ENCODE measurements at places on chromosomes 1 and 21. TPM values are rescaled to one million over a fixed set of nuclear protein-coding genes. Genes with fewer than 3 reads are reported as not detected.

The CTSE gene
- total RNA-seq = not detected

The FTCD gene
- not detected for total RNA-seq

The F11R gene
- 10.9 TPM for total RNA-seq

The FCRL2 gene
- total RNA-seq = not detected

- no peak for DNase-seq
Observed at GRCh38 chr1:64171797-64172281, 31.6 kb upstream of the UBE2U start.

GRCh38 chr1:5156416-5157120 is 502.2 kb downstream of the AJAP1 start:
- no peak for DNase-seq

GRCh38 chr1:36530791-36531190 is 48.1 kb upstream of the CSF3R start:
- DNase-seq = no peak

GRCh38 chr21:45888386-45889009 is 93.1 kb upstream of the COL6A1 start:
- DNase-seq = no peak

GRCh38 chr1:56256153-56257000 is 323.0 kb downstream of the PLPP3 start:
- DNase-seq = no peak

- no peak for DNase-seq
Observed at GRCh38 chr21:45615145-45615711, 28.3 kb upstream of the PCBP3 start.

- no peak for DNase-seq
Observed at GRCh38 chr1:244952280-244952933, 88.1 kb upstream of the HNRNPU start.

- DNase-seq = no peak
Observed at GRCh38 chr1:192343344-192343743, 26.6 kb downstream of the RGS21 start.

- no peak for DNase-seq
Observed at GRCh38 chr21:45945066-45945867, 36.3 kb upstream of the COL6A1 start.

DNA sequence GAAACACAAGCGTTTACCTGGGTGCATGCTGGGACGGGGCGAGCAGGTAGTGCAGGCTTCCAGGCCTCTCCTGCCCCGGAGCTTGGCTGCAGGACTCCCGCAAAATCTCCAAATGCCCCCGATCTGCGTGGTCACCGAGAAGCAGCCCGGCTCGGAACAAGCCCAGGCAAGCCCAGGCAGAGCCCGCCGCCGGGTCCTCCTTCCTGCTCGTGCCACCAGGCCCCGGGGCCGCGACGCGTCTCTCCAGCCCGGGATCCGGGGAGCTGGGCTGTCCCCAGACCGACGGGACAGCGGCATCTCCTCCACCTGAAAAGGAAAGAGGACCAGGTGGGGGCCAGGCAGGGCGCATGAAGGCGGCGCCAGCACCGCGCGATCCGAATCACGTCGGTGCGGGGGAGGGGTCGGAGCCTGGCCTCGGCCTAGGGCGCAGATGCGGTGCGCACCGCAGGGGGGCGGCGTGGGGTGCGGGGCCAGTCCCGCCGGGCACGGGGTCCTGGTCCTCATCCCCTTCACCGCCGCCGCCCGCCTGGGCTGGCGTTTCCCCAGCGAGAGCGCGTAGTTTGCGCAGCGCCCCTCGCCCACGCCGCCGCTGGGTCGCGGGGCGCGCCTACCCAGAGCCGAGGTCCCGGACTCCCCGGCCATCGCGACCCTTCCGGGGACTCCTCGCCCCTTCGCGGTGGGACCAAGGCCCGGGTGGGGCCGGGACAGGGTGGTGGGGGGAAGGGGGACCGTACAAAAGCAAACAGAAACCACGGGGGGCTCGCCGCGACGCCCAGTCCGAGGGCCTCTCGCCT is 52.4 kb upstream of the H6PD start:
- no peak for DNase-seq

DNA sequence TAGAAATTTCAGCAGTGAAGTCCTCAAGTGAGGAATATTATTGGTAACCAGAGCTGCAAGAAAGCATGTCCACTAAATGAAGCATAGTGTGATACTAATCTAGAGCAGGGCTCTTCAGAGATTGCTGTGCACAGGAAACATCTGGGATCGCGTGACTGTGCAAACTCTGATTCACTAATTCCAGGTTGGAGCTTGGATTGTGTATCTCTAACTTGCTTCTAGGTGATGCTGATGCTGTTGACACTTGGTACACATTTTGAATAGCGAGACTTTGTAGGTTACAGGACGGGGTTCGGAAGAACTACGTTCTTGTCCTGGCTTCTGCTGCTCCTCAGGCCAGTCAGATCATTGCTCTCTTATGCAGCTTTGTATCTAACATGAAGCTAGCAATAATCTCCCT is 66.5 kb downstream of the PRRX1 start:
- no peak for DNase-seq

- DNase-seq = no peak
Observed at GRCh38 chr1:192954705-192955265, 104.4 kb downstream of the UCHL5 start.

DNA sequence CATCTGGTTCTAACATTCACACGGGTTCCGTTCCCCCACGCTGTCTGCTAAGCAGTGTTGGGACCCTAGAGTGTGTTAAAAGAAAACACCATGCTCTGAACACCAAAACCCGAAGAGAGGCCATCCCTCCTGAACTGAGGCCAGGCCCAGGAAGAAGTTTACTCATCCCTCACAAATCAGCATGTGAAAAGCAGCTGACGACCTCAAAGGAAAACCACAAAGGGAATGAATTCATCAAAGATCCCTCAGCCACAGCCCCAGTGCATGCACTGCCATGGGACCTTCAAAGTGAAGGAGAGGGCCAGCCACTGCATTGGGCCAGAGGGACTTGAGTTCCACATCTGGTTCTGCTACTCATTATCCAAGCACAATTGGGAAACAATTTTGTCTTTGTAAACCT is 7.0 kb upstream of the PSEN2 start:
- no peak for DNase-seq

DNA sequence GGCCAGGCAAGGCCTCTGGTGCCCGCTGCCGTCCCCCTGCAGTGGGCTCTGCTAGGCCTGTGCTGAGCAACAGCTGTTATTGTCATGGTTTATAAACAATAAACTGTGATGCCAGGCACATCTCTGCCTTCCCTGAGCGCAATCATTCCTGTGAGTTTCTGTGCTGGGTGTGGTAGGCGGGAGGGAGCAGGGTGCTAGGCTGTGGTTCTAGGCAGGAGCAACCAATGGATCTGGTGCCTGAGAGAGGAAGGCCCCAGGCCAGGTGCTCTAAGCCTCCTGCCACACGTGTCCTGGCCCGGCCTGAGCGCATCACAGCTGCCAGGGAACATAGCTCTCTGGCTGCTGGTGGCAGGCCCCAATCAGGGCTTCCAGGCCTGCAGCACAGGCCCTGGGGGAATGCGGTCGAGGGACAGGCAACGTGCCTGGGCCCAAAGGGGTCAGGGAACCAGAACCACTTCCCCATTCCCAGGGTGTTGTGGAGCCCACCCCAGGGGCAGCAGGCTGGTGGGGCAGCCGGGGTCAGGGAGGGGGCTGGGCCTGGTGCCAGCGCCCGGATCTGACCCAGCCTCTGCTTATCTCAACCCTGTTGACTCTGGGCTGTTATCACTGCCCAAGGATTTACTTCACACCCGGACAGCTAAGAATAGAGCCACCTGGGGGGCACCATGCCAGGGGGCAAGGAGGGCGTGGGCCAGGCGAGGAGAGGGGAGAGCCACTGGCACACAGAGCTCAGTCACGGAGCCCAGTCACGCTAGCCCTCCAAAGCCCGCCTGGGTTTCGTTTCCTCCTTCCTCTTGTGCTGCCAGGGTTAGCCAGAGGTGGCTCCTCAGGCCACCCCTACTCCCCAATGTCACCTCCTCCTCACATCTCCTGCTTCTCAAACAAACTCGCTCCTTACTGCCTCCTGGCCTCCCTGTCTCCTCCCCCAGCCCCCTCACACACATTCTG is 11.5 kb downstream of the TRIM46 start:
- DNase-seq = no peak

GRCh38 chr1:94797291-94797690 is 22.9 kb upstream of the SLC44A3 start:
- DNase-seq = no peak

DNA sequence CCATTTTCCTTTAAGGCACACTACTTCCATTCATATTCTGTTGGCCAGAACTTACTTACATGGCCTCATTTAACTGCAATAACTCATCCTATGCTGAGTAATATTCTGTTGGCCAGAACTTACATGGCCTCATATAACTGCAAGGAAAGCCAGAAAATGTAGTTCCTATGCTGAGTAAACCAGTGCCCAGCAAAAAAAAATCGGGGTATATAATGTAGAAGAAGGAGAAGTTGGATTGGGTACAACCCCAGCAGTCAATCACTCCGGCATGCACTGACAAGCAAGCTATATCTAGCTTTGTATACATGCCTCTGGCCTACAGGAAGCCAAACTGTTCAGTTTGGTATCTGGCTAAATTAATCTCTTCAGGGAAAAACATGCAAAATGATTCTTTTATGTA is 39.4 kb upstream of the PPIH start:
- no peak for DNase-seq

Data from occipital lobe (tissue), 3 donors.